ENCODE measurements at places on chromosomes 1 and 21. TPM values are rescaled to one million over a fixed set of nuclear protein-coding genes. Genes with fewer than 3 reads are reported as not detected.

DNA sequence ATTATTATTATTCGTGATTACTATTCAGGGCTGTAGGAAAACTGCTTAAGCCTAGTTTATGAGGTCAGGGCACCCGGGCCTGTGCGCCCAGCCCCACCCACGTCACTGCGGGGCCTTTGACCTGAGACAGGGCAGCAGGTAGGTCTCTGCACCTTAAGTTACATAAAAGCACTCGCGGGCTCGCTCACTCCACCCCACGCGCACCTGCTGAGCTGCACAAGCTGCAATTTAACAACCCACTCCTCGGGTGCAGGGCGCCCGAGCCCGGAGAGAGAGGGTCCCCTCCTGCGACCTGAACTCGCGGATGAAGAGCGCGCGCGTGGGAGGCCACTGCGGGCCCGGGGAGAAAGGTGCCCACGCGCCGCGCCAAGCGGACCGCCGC is 477 bp downstream of the ICMT start:
- DNase-seq, result no peak

DNA sequence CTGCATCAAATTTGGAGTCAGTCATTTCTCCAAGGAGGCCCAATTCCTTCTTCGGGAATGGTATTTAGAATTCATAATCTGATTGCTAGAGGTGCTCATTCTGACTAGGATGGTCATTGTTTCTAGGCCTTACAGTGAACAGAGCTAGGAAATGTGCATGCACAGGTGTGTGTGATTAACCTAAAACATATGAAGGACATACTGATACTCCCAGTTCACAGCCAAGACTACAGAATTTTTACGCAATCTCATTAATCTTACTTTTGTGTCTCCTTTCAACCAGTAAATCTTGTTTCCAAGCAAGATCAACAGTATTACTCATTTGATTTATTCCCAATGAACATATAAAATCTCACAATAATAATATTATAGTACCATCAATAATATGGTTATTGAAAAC is 47.1 kb downstream of the NFASC start:
- no peak for DNase-seq

DNA sequence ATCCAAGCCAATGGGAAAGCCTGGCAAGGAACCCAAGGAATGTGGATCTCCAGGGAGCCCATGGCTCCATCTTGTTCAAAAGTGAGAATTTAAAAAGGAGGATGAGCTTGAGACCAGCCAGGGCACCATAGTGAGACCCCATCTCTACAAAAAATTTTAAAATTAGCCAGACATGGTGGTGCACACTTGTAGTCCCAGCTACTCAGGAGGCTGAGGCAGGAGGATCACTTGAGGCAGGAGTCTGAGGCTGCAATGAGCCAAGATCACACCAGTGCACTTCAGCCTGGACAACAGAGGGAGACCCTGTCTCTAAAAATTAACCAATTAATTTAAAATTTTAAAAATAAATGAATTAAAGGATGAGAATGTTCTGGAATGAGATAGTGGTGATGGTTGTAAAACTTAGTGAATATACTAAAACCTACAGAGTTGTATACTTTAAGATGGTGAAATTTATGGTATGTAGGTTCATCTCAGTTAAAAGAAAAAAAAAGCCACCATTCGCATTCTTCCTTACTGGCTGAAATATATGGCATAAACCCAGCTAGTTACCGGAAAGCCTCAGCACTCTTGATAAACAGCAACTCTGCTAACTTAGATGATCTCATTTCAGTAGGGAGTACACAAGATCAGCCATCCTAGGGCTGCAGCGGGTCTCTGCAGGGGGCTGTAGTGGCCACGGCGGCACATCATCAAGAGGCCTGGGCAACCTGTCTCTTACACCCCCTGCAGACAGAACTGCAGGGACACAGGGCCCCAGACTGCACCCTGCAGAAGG is 48.3 kb upstream of the H6PD start:
- no peak for DNase-seq

Gene NBPF10
- 0.69 TPM for total RNA-seq

Gene KDM5B
- 49.8 TPM for total RNA-seq

Gene PPCS
- total RNA-seq, result 48.6 TPM
